ENCODE measurements at places on chromosomes 3 and 15.
A peak's percentile ranks its signal among the peaks of the same experiment; 100 is the strongest.

- DNase-seq = no peak
Measured at GRCh38 chr3:196207833-196208607, 3.2 kb downstream of the ZDHHC19 start.

GRCh38 chr3:170002879-170003278 lies 34.9 kb upstream of the GPR160 start:
- no peak for DNase-seq

DNA sequence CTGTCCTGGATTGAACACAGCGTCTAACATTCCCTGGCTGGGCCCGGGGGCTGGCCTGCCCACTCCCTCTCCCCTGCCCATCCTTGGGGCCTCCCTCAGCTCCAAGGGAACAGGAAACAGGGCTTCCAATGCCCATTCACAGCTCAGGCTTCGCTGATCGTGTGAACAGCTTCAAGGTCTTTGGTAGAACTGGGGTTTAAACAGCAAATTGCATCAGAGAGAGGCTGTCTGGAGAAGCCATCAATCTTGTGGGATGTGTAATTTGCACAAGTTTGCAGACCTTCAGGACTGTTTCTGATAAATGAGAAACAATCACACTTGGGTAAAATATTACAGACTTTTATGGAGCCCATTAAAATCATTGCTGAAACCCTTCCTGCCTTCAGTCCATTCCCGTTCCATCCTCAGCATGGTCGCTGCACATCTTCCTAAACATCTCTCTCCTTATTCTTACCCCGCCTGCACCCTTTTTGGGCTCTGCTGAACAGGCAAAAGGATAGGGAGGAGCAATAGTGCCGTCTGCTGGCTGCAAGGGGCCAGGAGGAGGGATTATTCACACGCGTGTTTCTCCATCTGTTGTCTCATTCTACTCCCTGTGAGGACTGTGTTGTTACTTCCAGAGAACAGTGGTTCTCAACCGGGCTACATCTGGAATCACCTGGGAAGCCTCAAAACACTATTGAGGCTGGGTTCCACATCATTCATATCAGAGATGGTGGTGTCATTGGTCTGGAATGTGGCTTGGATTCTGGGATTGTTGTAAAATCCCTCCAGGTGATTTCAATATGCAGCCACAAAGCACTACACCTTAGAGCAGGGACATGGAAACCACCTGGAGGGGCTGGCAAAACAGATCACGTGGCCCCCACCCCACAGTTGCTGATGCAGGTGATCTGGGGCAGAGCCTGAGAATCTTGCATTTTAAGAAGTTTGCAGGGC lies 116.3 kb downstream of the CLSTN2 start:
- DNase-seq = no peak

GRCh38 chr3:187519428-187519890 lies 150.7 kb downstream of the SST start:
- DNase-seq = no peak

DNA sequence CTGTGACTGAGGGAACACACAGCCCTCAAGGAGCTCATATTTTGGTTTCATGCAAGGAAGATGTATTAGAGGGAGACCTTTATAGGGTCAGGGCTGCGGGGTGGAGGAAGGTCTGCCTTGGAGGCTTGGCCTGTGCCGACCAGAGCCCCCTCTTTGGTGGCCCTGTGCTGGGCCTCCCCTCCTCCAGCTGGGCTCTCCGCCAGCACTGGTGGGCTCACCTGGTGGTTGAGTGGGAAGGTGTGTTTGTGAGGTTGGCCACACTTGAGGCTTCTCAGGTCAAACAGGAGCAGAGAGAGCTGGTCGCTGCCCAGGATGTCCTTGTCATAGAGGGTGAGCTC lies 2.6 kb downstream of the PLA2G4F start:
- DNase-seq = no peak

GRCh38 chr3:139044366-139045210 lies at the start of gene PRR23C:
Gene PRR23C, minus strand, starts transcription at chr3:139044892. Its CDS starts 272 bp downstream, at chr3:139044620.
- no peak for DNase-seq

DNA sequence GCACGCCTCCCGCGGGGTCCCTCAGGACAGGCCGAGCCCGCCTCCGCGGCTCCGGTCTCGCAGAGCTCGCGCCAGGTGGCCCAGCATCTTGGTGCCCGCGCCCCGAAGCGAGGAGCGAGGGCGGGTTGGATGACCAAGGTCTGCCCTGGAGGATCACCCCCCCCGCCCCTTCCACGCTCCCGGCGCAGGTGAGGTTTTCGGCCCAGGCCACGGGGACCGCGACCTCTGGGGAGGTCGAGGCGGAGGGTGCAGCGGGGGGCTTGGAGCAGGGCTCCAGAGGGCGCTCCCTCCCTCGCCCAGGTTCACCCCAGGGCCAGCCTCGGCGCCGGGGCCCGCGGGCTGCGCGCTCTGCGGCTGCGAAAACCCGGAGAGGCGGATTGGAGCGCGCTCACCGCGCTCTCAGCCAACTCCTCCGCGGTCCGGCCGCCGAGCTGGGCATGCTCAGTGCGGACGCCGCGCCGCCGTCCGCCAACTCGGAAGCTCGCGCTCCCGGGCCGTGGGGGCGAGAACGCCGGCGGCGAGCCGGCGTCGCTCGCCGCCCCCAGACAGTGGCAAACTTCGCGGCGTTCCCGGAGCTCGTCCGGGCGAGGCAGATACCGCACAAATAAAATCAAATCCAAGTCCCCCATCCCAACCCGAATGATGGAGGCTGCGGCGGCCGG lies at the start of gene MED12L:
Gene MED12L, plus strand, starts transcription at position 438 of the 662 bp plus-strand sequence. CDS start 1,263 bp downstream, outside the sequence.
- DNase-seq = peak; percentile 73

DNA sequence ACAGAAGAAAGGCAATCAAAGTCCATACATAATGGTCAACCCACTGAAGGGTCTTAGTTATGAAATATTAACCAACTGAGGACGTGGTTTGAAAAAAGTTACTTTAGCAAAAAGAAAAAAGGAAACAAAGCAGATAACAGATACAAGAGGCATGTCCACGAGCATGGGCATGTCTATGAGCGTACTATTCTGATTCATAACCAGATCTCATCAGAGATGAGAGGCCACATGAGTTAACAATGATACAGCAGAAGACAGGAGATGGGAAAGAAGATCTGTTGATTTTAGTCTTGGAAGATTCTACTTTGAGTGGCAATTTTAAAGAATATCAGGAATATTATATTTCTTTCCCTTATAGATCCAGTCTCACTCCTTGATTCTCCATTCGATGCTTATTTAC lies 262.9 kb upstream of the SLITRK3 start:
- no peak for DNase-seq

DNA sequence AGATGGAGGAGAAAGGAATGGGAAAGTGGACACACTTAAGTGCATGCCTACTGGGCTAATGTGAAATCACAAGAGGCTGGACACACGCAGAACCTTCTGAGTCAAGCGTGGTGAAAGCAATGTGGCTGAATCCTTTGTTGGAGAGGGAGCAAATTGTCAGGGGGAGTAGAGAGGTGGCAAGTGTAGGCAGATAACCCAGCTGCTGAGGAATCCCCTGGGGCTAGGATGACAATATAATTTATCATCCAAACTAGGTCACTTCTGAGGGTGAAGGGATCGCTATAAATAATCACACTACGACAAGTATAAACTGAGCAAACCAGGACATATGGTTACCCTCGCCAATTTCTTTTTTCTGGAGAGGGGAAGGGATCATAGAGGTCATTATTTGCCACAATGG lies 28.7 kb downstream of the TAMM41 start:
- DNase-seq = no peak

DNA sequence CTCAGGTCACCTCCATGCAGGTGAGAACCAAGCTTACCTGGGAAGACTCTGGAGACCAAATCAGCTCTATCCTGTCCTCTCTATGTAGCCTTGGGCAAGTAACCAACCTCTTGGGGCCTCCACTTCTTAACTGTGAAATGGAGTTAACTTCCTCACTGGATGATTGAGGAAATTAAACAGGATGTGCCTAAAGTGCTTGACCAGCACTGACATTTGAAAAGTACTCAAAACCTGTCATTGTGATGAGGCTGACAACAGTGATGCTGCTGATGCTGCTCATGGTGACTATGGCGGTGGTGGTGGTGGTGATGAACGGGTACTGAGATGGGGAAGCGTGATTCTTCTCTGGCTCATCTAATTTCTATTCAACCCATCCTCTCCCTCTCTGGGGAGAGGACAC lies 22.3 kb downstream of the VIPR1 start:
- no peak for DNase-seq

- no peak for DNase-seq
Measured at GRCh38 chr3:155465664-155466063, 172.2 kb upstream of the STRIT1 start.

- no peak for DNase-seq
Measured at GRCh38 chr15:65333148-65333820, 28.8 kb downstream of the RNU5B-1 start.

GRCh38 chr3:71432044-71432975 lies 151.2 kb downstream of the FOXP1 start:
- DNase-seq = no peak

- no peak for DNase-seq
Measured at GRCh38 chr15:98996169-98996568, 11.4 kb downstream of the PGPEP1L start.

- no peak for DNase-seq
Measured at GRCh38 chr3:81769299-81769698, 7.9 kb upstream of the GBE1 start.

- DNase-seq = no peak
Measured at GRCh38 chr3:11832981-11833905, 13.4 kb downstream of the TAMM41 start.

DNA sequence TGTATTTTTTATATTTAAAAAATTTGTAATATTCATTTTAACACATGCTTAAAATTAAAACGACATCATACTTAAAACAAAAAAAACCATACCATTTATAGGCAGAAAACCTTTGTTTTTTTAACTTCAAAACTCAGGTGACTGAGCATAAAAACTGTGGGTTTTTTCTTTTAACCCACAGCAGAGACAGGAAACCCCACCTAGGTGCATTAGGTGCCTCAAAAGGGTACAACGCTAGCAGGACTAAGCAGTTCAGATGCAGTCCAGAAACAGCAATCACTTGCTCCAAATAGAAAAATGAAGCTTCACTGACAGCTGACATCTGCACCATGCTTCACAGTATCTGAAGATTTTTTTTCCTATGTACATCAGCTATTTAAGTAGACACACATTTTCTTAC lies 52.3 kb downstream of the GLB1 start:
- DNase-seq = no peak

GRCh38 chr15:72339777-72340177 lies 19.8 kb upstream of the CELF6 start:
- no peak for DNase-seq

GRCh38 chr3:187237741-187238140 lies 40.5 kb downstream of the RTP1 start:
- DNase-seq = no peak

GRCh38 chr3:4030624-4031023 lies 231.4 kb downstream of the LRRN1 start:
- DNase-seq = no peak

DNA sequence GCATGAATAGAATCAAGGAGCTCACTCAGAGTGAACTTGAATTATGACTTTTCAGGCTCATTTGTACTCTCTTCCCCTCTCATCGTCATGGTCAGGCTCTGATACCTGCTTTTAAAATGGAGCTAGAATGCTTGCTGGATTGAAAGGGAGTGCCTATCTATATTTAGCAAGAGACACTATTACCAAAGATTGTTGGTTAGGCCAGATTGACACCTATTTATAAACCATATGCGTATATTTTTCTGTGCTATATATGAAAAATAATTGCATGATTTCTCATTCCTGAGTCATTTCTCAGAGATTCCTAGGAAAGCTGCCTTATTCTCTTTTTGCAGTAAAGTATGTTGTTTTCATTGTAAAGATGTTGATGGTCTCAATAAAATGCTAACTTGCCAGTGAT lies 9.6 kb downstream of the CCNDBP1 start:
- no peak for DNase-seq

- no peak for DNase-seq
Measured at GRCh38 chr3:52090933-52091468, 34.6 kb upstream of the DUSP7 start.

- no peak for DNase-seq
Measured at GRCh38 chr3:67083277-67083676, 85.2 kb downstream of the KBTBD8 start.

- no peak for DNase-seq
Measured at GRCh38 chr3:54575618-54575960, 352.3 kb downstream of the LRTM1 start.

DNA sequence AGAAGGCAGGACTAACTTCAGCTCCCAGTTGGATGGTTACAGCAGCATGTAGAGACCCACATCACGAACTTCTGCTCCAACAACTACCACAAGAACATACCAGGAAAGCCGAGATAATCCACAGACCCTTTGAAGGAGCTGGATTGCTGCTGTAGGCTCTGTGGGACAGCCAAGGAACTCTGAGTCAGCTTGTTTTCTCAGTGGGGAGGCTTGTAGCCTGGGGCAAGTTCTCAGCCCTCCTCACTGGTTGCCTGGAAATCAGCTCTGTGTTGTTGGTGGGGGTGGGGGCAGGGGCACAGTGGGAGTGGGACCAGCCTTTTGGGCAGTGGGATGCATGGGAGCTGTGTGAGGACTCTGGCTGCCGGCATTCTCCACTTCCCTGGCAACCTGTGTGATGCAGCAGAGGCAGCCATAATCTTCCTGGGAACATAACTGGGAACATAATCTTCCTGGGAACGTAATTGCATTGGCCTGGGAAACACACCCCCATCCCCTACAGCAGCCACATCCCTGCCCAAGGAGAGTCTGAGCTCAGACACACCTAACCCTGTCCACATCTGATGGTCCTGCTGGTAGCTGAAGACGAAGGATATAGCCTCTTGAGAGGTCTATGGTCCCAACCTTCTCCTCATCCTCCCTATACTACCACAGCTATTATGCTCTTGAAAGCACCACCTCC lies 153.1 kb downstream of the PEAK1 start:
- no peak for DNase-seq

DNA sequence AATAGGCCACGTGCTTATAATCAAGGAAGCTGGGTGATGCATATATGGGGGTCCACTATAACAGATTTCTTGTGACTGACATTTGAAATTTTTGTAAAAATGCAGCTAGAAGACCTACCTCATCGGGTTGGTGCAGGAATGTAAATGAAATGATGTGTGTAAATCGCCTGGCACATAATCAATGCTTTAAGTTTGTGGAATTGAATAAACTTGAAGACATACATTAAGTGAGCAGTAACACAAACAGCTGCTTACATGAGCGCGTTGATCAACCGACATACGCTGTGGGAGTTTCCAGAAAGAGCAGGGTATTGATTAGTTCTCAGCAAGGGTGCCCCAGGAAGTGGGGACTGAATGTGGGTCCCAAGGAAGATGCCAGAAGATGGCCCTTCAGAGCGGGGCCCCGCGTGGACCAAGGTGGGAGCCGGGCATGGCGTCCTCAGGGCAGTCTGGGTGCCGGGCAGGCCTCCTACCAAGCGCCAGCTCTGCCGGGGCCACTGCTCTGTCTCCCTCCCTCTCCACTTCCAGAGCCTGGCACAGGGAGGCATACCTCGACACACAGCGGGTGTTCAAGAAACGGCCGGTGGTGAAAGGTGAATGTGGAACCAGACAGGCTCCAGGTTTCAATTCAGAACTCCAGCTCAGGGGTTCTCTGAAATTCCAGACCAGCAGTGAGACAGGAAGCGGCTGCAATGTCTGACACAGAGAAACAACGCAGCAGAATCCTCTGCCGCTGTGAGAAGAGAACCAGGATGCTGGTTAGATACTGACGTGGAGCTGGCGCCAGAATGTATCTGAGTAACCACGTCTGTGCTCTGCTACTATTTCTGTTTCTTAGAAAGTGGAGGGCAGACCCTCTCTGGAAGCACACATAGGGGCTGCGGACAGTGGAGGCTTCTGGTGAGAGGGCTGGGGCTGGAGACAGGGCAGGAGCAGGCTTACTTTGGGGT lies 12.6 kb downstream of the BFSP2 start:
- no peak for DNase-seq

- DNase-seq = no peak
Measured at GRCh38 chr3:117708601-117709000, 999.0 kb downstream of the TUSC7 start.

All from NCI-H1930 (cell line).